Activated CD4-positive, alpha-beta memory T cell treated with anti-CD3 and anti-CD28 coated beads, Interleukin-2, amount 10 ng/mL, durations not matched to agents 7 days and 5 days (primary cell): ENCODE measurements at places on chromosomes 6 and 20. TPM values are rescaled to one million over a fixed set of nuclear protein-coding genes. Genes with fewer than 3 reads are reported as not detected.

- no peak overlapping the region for H3K27ac ChIP-seq
- H3K4me1 ChIP-seq = no peaks in the 10 kb centered on the region
- no peaks in the 10 kb centered on the region for H3K36me3 ChIP-seq
- H3K4me3 ChIP-seq = no peak overlapping the region
Measured at GRCh38 chr6:124027392-124027791, 223.7 kb downstream of the NKAIN2 start.

DNA sequence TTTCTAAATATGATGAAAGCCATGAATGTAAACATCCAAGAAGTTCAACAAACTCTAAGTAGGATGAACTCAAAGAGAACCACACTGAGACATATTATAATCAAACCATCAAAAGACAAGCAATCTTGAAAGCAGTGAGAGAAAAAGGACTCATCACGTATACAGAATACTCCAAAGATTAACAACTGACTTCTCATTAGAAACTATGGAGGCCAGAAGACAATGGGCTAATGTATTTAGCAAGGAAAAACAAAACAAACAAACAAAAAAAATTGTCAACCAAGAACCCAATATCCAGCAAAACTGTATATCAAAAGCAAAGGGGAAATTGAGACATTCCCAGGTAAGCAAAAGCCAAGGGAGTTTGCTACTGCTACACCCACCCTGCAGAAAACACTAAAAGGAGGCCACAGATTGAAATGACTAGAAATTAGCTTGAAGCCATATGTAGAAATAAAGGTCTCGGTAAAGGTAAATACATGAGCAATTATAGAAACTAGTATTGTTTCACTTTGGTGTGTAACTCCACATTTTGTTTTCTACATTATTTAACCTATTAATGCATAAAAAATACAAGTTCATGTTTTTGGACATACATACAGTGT is 301.1 kb upstream of the QKI start:
- H3K4me3 ChIP-seq = no peak overlapping the region
- H3K27me3 ChIP-seq = no peaks in the 10 kb centered on the region
- H3K36me3 ChIP-seq = no peaks in the 10 kb centered on the region

- no peaks in the 10 kb centered on the region for H3K4me1 ChIP-seq
- no peak overlapping the region for H3K4me3 ChIP-seq
- no peak overlapping the region for H3K27ac ChIP-seq
- no peaks in the 10 kb centered on the region for H3K27me3 ChIP-seq
Measured at GRCh38 chr6:54864272-54864671, 17.7 kb downstream of the FAM83B start.

DNA sequence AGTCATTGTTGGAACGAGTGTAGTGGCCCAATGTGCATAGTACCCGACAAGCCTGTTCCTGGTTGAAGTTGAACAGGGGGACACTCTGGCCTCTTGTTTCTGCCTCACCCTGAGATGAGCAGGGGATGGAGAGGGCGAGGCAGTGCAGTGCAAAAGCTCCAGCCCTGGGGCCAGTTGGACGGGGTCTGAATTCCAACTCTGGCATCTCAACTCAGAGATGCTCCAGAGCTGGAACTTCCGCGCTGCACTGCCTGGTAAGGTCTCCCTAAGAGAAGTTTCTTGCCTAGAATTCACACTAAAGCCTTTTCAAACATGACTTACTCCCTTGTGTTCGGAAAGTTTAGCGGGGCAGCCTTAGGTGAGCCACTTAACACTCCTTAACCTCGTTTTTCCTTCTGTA is 72.3 kb upstream of the SLC22A1 start:
- H3K4me3 ChIP-seq = no peak overlapping the region
- H3K27ac ChIP-seq = no peak overlapping the region
- H3K4me1 ChIP-seq = peaks cover 19% of the 10 kb centered on the region
- no peak for DNase-seq
- peaks cover 92% of the 10 kb centered on the region for H3K36me3 ChIP-seq

DNA sequence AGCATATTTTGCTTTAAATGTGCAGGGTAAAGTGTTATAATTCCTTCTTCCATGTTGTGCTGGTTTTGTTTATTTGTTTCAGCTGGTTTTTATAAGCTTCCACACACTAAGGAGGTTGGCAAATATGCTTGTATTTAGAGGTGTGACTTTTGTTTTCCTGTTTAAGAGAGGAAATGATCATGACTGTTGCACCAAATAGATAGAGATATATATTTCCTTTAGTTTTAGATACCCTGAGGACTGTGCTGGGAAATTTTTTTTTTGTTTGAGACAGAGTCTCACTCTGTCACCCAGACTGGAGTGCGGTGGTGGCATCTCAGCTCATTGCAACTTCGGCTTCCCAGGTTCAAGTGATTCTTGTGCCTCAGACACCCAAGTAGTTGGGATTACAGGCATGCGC is 5.8 kb downstream of the TBPL1 start:
- no peak for DNase-seq
- H3K27ac ChIP-seq = no peak overlapping the region
- peaks cover 56% of the 10 kb centered on the region for H3K4me1 ChIP-seq
- no peaks in the 10 kb centered on the region for H3K27me3 ChIP-seq
- peaks cover 5% of the 10 kb centered on the region for H3K36me3 ChIP-seq
- H3K4me3 ChIP-seq = no peak overlapping the region

DNA sequence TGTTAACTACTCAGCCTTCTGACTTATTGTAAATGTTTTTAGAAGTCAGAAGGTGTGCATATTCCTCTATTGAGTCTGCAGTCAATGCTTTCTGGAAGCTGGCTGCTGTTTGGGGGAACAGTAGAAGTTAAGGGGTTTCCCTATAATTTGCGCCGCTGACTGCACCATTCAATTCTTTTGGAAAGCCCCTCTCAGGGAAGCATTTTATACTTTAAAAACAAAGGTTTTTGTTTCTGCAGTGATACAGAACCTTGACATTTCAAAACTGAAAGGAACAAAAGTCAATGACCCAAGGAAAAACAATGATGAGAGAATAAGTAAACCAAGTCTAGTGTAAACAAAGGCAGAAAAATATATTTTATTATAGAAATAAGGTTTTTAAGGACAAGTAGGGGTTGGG is 120.8 kb upstream of the TNFAIP3 start:
- H3K4me1 ChIP-seq = peaks cover 10% of the 10 kb centered on the region
- H3K27me3 ChIP-seq = peaks cover 2% of the 10 kb centered on the region
- no peak overlapping the region for H3K4me3 ChIP-seq
- DNase-seq = no peak
- no peaks in the 10 kb centered on the region for H3K36me3 ChIP-seq
- H3K27ac ChIP-seq = no peak overlapping the region

GRCh38 chr6:87919416-87919815 is 128.2 kb upstream of the SPACA1 start:
- H3K27ac ChIP-seq = no peak overlapping the region
- no peak overlapping the region for H3K4me3 ChIP-seq
- no peaks in the 10 kb centered on the region for H3K36me3 ChIP-seq
- peaks cover 21% of the 10 kb centered on the region for H3K4me1 ChIP-seq

- no peak for DNase-seq
- H3K4me1 ChIP-seq = peaks cover 13% of the 10 kb centered on the region
- no peak overlapping the region for H3K27ac ChIP-seq
- H3K27me3 ChIP-seq = no peaks in the 10 kb centered on the region
- no peak overlapping the region for H3K4me3 ChIP-seq
- peaks cover 32% of the 10 kb centered on the region for H3K36me3 ChIP-seq
Measured at GRCh38 chr6:149657441-149657840, 8.9 kb upstream of the KATNA1 start.

- no peak overlapping the region for H3K4me3 ChIP-seq
- no peaks in the 10 kb centered on the region for H3K36me3 ChIP-seq
- no peak overlapping the region for H3K27ac ChIP-seq
- no peaks in the 10 kb centered on the region for H3K4me1 ChIP-seq
- DNase-seq = no peak
Measured at GRCh38 chr6:71855406-71855805, 30.9 kb upstream of the RIMS1 start.

DNA sequence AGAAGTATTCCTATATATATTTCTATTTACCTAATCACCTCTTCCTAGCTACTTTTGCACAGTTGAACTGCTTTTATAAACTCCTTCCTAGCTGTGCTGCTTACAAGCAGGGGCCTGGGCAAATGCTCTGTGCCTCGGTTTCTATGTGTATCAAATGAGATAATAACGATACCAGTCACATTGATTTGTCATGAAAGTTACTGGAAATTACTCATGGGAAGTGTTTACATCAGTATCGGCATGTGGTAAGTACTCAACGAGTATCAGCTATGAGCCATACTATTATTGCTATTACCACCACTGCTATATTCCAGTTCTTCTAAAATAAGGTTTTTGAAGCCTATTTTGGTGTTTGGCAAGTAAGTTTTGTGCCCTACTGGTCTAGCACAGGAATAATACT is 4.9 kb downstream of the LAMA4 start:
- no peak overlapping the region for H3K27ac ChIP-seq
- H3K27me3 ChIP-seq = peaks cover 68% of the 10 kb centered on the region
- no peak for DNase-seq
- H3K36me3 ChIP-seq = no peaks in the 10 kb centered on the region
- H3K4me1 ChIP-seq = peaks cover 10% of the 10 kb centered on the region

GRCh38 chr6:128521282-128521632 is 858 bp upstream of the PTPRK start:
- H3K27me3 ChIP-seq = peaks cover 61% of the 10 kb centered on the region
- no peaks in the 10 kb centered on the region for H3K36me3 ChIP-seq
- peaks cover 22% of the 10 kb centered on the region for H3K4me1 ChIP-seq
- DNase-seq = no peak
- H3K4me3 ChIP-seq = peak overlapping the region; percentile 73
- no peak overlapping the region for H3K27ac ChIP-seq

- no peaks in the 10 kb centered on the region for H3K27me3 ChIP-seq
- H3K27ac ChIP-seq = no peak overlapping the region
- no peak for DNase-seq
- H3K4me3 ChIP-seq = no peak overlapping the region
Measured at GRCh38 chr20:61609461-61609860, 357.4 kb downstream of the CDH4 start.

DNA sequence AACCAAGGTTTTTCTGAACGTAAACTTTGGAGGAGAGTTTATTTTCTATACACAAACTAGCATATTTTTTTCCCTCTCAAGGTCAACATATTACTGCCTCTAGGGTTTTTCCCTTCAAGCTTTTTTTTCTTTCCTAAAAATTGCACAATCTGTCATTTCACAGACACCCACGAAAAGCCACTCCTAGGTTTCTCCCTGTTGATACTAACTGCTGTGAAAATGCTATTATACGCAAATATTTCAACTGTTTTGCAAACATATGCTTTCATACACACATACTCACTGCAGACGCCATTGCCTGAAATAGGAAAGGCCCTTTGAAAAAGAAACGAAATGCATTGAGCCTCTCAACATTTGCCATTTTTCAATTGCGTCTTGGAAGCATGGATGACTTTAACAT is 333.0 kb downstream of the CD83 start:
- no peak overlapping the region for H3K27ac ChIP-seq
- H3K36me3 ChIP-seq = peaks cover 11% of the 10 kb centered on the region
- peaks cover 70% of the 10 kb centered on the region for H3K4me1 ChIP-seq

- H3K4me3 ChIP-seq = no peak overlapping the region
- H3K27ac ChIP-seq = no peak overlapping the region
- DNase-seq = no peak
Measured at GRCh38 chr6:82144852-82145340, 102.6 kb downstream of the IBTK start.

DNA sequence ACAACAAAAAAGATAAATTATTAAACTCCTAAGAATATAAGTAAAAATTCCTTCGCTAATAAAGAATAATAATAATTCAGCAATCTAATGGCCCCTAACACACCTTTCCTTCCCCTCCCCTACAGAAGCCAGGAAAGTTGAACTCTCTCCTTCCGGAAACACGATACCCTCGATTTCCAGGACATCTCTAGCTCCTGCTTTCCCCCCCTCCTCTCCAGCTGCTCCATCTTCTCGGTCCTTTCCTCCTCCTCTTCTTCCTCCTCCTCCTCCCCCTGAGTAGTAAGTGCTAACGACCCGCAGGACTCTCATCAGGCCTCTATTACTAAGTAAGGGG is 603 bp downstream of the TASP1 start:
- peak overlapping the region; percentile 92 for H3K4me3 ChIP-seq
- peaks cover 2% of the 10 kb centered on the region for H3K27me3 ChIP-seq
- peaks cover 29% of the 10 kb centered on the region for H3K4me1 ChIP-seq
- no peak for DNase-seq

GRCh38 chr20:60294632-60295031 is 336.4 kb downstream of the CDH26 start:
- H3K27me3 ChIP-seq = no peaks in the 10 kb centered on the region
- DNase-seq = peak; percentile 17
- H3K4me3 ChIP-seq = no peak overlapping the region
- H3K4me1 ChIP-seq = peaks cover 13% of the 10 kb centered on the region
- H3K36me3 ChIP-seq = no peaks in the 10 kb centered on the region

GRCh38 chr20:46328200-46328882 is 20.0 kb upstream of the CDH22 start:
- no peaks in the 10 kb centered on the region for H3K36me3 ChIP-seq
- no peak overlapping the region for H3K4me3 ChIP-seq
- DNase-seq = no peak
- H3K4me1 ChIP-seq = no peaks in the 10 kb centered on the region
- H3K27ac ChIP-seq = no peak overlapping the region
- H3K27me3 ChIP-seq = peaks cover 11% of the 10 kb centered on the region

DNA sequence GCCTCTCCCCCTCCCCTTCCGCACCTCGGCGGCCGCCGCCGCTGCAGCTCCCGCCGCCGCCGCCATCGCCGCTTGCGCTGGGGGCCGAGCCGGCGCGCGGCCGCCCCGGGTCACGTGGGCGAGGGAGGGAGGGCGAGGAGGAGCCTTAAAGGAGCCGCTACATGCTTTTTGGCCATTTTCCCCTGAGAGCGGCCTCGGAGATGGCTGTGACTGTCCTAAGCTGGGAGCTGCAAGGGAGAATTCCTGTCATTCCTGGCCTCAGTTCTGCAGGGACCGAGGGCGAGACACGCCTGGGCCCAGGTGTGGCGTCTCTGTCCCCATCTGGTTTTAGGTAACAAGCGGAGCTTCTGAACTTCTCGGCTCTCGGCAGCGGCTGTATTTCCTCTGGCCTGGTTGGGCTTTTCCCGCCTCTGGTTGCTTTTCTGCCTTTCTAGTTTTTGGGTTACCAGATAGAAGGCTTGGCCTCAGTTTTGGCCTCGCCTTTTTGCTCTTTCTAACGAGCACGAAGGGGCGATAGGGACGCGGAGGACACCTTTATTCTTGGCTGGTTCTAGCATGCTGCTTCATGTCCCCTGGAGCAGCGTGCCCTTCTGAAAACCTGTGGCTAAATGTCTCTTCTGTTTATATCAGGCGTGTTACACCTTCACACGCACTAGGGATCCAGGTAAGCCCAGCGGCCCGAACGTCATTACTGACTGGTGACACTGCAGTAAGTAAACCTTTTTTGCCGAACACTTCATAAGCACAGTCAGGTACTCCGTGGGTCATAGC is at the start of gene EHMT2:
TSS of gene EHMT2 (minus strand) at position 87 of the 771 bp plus-strand sequence. CDS start at position 66, 21 bp downstream.
- peaks cover 49% of the 10 kb centered on the region for H3K4me1 ChIP-seq
- H3K27me3 ChIP-seq = peaks cover 5% of the 10 kb centered on the region
- H3K27ac ChIP-seq = peak within 1 kb of the TSS; percentile 84
- peaks cover 19% of the 10 kb centered on the region for H3K36me3 ChIP-seq

GRCh38 chr6:112155886-112156285 is 68.5 kb downstream of the FAM229B start:
- H3K36me3 ChIP-seq = no peaks in the 10 kb centered on the region
- DNase-seq = no peak
- no peak overlapping the region for H3K27ac ChIP-seq
- peaks cover 33% of the 10 kb centered on the region for H3K27me3 ChIP-seq
- H3K4me1 ChIP-seq = peaks cover 16% of the 10 kb centered on the region
- no peak overlapping the region for H3K4me3 ChIP-seq

CENPW gene
- 54.6 TPM for total RNA-seq

GJA1 gene
- total RNA-seq = not detected

RAB32 gene
- 0.30 TPM for total RNA-seq

CMTR1 gene
- total RNA-seq = 97.7 TPM

TIAM2 gene
- total RNA-seq = 6.1 TPM

THBS2 gene
- not detected for total RNA-seq

SRMS gene
- not detected for total RNA-seq
